ENCODE measurements at places on chromosomes 5 and 9.
A peak's percentile ranks its signal among the peaks of the same experiment; 100 is the strongest.

GRCh38 chr9:86424251-86424891, 70.2 kb upstream of the TUT7 start:
- no peak for DNase-seq

DNA sequence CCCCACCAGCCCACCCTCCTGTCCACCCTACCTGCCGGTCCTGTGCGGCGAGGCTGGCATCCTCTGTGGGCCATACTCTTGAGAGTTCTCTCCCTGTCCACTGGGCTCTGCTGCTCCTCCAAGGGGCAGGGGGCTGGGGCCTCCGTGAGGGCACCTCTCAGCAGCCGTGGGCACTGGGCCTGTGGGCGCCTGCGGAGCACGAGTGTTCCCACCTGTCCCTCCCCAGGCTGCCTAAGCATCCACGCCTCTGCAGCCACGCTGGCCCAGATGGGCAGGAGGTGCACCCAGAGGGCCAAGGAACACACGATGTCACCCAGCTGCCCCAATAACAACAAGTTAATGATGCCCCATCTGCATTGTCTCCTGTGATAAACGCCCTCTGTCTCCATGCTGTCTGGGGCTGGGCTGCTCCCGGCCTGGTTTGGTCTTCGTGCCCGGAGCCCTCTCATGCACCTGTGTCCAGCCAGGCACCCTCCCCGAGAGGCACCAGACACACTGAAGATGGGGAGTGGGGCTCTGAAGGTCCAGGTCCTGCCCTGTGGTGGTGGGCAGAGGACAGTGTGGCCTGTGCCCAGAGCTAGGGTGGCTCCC, 114.5 kb downstream of the RXRA start:
- DNase-seq, result no peak

DNA sequence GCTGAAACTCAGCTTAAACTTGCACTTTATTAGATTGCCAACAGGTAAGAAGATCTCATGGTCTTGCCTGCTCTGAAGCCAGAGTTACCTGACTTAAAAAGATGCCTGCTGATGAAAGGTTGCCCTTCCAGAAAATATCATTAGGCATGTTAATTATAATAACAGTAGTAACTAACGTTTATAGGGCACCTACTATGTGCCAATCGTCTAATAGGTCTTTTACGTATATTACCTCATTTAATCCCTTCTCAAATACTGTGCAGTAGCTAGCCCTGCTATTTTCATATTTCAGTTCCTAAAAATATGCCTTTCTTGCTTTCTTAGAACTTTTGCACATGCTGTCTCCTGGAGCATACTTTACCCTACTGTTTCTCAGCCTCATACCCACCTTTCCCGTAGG, 40.1 kb downstream of the TGFBR1 start:
- no peak for DNase-seq

DNA sequence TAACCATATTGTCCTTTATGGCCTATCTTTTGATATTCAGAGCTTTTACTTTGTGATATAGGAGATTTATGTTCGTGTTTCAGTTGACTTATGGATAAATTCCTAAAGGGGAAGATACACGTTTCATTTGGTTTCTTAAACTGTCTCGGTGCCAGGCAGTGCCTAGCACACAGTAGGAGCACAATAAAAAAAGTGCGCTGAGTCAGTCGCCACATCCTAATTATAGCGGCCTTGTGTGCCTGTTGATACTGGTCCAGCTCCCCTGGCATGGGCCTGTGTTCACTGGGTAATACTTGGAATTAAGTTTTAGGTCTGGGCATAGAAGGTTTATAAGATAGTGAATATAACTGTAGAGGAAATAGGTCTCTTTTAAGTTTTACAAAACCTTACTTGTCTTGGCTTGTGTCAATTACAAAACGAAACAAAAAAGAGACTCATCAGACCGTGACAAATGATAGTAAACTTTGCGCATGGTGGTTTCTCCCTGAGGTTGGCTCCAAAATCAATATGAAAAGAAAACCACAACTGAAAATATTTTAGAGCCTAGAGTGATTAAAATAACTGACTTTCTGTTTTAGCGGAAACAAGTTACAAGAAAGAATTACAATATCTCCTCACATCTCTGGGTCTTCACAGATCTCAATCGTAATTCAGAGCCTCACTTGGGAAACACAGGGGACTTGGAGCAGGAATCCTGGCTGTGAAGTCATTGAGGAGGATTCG, 84.8 kb downstream of the MVB12B start:
- peak; percentile 53 for DNase-seq

- DNase-seq, result no peak
These were observed 40.2 kb upstream of the FCN1 start for GRCh38 chr9:134957945-134958227.
